ENCODE measurements at places on chromosomes 7 and 10.
A peak's percentile ranks its signal among the peaks of the same experiment; 100 is the strongest.

GRCh38 chr7:70681469-70682350 is 450.2 kb upstream of the GALNT17 start:
- no peak for DNase-seq

DNA sequence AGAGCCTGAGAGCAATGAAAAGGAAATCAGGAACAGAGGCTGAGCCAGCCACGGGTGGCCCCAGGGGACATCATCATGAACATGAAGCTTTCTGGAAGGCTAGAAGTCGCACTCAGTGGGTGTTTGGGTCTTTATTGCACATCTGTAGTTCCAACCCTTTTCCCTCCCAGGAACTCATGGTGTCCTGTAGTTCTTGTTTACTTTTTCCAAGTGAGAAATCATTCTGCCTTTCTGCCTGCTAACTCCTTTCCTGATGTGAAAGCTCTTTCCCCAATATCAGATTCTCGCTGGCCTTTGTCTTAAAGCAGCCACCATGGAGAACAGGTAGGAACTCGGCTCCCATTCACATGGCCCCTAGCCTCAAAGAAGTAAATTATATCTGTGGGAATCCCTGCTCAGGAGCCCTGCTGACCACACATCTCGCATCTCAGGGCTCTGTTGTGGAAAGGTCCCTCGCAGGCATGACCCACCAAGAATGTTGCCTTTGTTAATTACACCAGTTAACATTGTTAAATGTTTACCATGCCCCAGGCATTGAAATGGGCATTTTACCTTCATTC is 542.7 kb downstream of the TNS3 start:
- DNase-seq = no peak

DNA sequence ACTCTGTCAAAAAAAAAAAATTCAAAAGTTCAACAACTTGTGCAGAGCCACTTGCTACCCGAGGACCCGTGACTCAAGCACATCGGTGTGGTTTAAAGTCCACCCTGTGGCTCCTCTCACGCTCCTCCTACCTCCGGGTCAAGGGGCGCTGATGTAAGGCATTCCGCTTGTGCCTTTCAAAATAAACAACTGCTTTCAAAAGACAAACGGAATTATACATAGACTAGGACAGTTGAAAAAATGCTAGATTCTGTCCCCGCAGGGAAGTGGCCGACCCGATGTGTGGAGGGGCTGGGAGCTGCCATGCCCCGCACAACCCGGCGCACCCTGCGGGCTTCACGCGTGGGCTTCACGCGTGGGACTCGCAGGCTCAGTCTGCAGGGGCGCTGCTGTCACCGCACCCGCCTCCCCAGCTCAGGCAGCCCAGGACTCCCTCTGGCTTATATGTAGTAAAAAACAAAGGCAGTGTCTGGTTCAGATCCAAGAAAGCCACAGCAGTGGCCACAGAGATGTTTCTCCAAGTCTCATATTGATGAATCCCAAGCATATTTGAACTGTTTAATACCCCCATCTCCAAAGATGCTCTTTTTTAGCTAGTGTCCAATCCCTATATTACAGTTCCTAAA is 239.7 kb upstream of the INHBA start:
- DNase-seq = no peak

GRCh38 chr7:44391171-44391570 is 65.8 kb upstream of the CAMK2B start:
- DNase-seq = no peak

GRCh38 chr7:27808626-27809025 is 68.7 kb downstream of the TAX1BP1 start:
- DNase-seq = no peak

DNA sequence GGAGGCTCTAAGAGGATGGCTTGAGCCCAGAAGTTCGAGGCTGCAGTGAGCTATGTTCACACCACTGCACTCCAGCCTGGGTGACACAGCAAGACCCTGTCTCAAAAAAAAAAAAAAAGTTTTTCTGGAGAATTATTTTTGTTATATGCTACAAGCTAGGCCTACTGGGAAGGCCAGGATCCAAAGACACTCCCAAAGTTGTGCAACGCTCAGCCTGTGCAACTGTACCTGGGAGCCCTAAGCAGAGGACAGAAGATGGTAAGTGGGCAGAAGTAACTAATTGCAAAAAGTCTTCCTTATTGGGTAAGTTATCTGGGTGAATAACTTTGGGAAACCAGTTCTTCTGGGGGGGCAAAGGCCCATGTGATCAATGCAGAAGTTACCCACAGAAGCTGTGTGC is 17.3 kb downstream of the HIP1 start:
- DNase-seq = no peak

DNA sequence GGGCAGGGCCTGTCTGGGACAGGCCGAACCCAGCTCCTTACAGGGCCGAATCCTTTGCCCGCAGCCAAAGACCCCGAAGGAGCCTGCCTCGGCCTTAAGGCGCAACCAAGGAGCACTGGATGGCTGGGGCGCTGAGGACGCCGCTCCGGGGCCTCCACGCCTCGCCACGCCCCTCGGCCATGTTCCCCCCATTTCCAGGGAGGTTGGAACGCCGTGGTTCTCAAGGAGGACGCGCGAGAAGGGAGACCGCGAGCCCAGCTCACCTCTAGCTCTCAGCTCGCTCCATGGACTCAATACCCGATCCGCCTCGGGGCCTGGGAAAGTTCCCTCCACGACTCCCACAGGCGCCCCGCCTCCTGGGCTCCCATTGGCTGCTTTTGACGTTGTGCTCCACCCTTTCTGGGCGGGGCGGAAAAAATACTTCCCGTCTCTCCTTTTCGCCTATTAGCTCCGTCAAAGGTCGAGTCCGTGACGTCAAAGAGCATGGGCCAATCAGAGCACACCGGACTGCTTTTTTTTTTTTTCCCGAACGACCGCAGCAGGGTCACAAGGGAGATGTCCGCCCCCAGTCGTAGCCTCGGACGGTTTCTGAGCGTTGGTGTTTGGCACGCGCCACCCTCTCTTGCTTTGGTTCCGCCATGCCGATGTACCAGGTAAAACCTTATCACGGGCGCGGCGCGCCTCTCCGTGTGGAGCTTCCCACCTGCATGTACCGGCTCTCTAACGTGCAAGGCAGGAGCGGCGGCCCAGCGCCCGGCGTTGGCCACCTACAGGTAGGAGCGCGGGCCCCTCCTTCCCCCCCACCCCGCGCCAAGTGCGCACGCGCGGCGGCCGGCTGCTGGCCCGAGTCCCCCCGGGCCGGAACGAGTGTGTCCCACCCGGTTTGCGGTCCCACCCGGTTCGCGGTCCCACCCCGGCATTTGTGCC is 305.7 kb downstream of the TYW1 start:
- DNase-seq = peak; percentile 98

DNA sequence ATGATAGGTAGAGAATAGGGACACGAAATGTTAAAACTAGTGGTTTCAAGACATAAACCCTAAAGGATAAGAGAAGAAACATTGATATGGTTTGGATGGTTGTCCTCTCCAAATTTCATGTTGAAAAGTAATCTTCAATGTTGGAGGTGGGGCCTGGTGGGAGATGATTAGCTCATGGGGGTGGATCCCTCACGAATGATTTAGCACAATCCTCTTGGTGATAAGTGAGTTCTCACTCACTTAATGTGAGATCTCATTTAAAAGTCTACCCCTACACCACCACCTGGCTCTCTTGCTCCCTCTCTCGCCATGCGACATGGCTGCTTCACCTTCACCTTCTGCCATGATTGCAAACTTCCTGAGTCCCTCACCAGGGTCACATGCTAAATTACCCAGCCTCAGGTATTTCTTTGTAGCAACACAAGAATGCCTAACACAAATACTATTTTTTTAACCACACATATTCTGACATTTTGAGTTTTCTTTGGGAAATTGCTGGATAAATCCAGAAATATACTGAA is 242.4 kb upstream of the PHF14 start:
- DNase-seq = no peak

- DNase-seq = no peak
These were observed 554 bp downstream of the FRA10AC1 start for GRCh38 chr10:93701866-93702209.

DNA sequence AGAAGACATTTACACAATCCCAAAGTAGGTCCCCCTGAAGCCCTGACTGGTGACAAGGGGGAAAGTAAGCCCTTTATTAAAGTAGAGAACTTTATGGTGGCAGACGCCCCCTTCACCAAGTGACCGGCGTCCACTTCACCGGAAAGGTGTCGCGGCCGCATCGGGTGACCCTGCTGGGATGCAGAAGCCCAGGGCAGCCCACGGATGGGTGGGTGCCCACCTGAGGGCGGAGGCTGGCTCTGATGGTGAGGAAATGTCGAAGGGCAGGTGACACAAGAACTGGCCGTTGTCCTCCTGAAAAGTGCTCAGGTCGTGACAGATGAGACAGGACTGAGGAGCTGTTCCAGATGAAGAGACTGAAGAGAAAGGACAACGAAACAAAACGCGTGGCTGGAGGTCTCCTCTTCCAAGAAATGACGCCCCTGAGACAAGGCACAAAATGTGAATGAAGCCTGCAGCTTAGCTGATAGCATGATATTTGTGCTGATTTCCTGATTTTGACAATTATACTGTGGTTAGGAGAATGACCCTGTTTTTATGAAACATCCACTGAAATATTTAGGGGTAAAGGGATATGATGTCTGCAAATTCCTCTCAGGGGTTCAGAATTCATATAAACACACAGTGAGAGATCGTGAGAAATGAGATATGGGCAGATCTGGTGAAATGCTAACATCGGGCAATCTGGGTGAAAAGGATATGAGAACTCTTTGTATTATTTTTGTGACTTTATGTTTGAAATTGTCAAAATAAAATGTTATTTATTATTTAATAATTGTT is 123.9 kb downstream of the PRKAG2 start:
- no peak for DNase-seq

DNA sequence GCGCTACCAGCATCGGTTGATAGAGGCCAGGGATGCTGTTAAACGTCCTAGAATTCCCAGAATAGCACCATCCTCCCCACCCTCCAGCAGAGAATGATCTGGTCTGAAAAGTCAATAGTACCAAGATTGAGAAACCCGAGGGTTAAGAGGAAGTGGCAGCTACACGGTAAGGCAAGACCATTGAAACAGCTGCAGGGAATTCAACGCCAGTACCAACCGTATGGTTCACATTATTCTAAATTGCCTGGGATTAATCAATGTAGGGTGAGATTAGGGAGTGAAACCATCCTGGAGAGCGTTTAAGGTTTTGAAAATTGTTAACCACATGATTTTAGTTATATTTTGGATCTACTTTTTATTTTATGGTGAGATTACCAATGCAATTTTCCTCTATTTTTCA is 352.2 kb downstream of the PRPF18 start:
- no peak for DNase-seq

GRCh38 chr10:96374004-96374403 is 15.2 kb upstream of the OPALIN start:
- DNase-seq = no peak

DNA sequence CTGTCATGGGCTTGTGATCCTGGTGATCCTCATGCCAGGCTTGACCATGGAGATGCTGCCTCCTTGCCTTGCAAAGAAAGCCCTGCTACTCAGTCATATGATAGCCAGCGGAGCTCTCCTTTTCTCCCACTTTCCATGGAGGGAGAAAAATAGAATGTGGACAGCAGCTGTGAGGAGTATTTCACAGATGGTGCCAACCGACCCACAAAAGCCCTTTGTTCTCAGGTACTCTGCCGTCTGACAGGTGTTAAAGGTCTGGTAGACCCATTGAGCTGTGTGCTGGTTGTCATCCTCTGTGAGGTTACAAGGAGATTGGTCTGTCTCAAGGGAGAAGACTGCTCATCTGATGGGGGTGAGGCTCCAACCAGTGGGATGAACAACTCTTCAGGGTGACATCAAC is 29.5 kb upstream of the COBL start:
- no peak for DNase-seq

- DNase-seq = peak; percentile 7
These were observed 25.6 kb downstream of the ANKMY2 start for GRCh38 chr7:16619979-16620408.

DNA sequence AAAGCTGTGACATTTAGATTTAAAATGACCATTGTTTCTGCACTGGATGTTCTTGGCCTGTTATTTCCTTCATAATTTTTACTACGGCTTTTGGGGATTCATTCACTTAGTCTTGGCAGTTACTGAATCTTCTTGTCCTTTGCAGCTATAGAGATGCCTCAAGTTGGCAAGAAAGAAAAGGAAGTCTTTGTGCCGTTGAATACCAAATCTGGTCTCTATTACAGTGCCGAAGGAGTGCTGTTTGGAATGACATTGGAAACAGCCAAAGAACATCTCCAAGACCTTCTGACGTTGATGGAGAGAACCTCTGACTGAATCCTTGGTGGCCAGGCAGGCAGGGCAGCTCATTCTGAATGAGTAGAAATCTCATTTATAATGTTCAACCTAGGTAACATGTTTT is 54.3 kb upstream of the NRP1 start:
- no peak for DNase-seq

- no peak for DNase-seq
These were observed 20.0 kb upstream of the CRYGN start for GRCh38 chr7:151459726-151460473.

- DNase-seq = no peak
These were observed 156.8 kb upstream of the TNS3 start for GRCh38 chr7:47738563-47739166.

GRCh38 chr10:14004536-14004935 is 326.2 kb downstream of the FRMD4A start:
- no peak for DNase-seq

GRCh38 chr10:19840776-19841175 is 24.5 kb downstream of the PLXDC2 start:
- no peak for DNase-seq

GRCh38 chr7:55198634-55199392 is 166.3 kb upstream of the LANCL2 start:
- no peak for DNase-seq

GRCh38 chr10:132591166-132591971 is 53.8 kb downstream of the INPP5A start:
- no peak for DNase-seq

DNA sequence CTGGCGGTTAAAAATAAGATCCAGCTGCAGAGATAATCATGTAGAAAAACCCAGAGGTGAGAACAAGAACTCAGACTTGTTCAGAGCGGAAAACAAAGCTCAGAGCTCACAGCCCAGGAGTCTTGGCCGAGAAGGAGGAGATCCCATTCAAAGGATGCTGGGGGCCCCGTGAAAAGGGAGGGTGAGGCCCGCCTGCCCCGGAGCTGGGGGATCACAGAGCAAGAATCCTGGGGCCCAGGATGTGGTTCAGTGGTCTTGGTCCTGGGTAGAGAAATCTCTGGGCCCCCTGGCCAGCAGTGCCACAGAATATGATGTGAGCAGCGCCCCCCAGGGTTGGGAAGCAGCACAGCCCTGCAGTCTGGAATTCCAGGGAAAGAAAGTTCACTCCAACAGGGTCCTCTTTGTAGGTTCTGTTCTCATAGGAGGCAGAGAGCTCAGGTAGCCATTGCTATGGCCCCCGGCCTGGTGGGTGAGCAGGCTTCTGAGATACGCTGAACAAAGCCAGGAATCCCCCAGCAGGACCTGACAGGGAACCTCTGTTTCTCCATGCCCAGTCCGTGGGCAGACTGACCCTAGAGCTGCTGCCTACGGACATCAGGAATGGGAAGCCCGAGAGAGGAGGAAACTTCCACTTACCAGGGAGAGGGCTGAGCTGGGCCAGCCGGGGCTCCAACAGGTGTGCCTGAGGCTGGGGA is 77.7 kb upstream of the GNA12 start:
- DNase-seq = no peak

DNA sequence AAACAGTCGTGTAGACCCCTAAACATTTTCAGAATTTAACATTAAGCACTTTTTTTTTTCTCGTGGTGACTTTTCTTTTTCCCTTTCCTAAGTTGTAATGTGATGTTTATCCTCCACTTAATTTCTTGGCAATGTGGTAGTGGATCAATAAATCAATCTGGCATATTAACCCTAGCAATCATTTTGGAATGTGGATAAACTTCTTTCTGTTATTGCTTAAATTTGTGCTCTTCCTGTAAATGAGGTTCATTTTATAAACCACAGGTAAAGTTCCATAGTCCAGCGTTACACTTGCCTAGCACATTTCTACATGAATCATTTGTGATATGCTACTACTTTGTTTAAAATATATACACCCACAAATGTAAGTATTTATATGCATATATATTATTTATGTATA is 247.4 kb upstream of the ETV1 start:
- no peak for DNase-seq
